Mammary epithelial cell (primary cell): ENCODE measurements at places on chromosomes 5 and 9. TPM values are rescaled to one million over a fixed set of nuclear protein-coding genes. Genes with fewer than 3 reads are reported as not detected.

Gene CDH9
- not detected in 2 replicates for total RNA-seq

Gene SPATA31D4
- total RNA-seq = not detected

Gene PFN3
- total RNA-seq = not detected in 2 replicates

Gene CCNO
- total RNA-seq = 8.8 and 9.9 TPM in 2 replicates

Gene LEAP2
- 0.17 TPM for total RNA-seq

Gene ZNF879
- 3.8 TPM for total RNA-seq

Gene BRINP1
- total RNA-seq = 3.3 and 5.7 TPM in 2 replicates

Gene ANGPTL2
- total RNA-seq = 1.5 TPM

Gene KCNIP1
- total RNA-seq = not detected

Gene PCDHB11
- 0.17 TPM for total RNA-seq

Gene TSSK1B
- 1.1 and 1.4 TPM in 2 replicates for total RNA-seq
